ENCODE measurements at places on chromosomes 4 and X.

DNA sequence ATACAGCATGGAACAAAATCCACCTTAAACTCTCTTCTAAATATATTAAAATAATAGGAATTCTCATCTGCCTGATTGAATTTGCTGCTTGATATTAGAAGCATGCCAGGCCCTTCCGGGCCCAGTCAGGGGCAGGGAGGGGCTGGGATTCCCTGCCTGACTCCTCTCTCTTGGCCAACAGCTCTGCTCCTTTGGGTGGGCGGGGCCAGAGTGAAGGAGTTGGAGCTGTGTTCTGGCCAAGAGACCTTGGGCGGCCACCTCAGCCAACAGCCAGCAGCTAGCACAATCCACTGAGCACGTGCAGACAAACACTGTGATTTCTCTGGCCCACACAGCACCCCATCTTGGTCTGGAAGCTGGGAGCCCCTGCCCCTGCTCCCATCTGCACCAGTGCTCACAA, 140.3 kb downstream of the PJA1 start:
- DNase-seq = peak; percentile 56

GRCh38 chrX:135315864-135316263, 6.6 kb downstream of the ETDC start:
- no peak for DNase-seq

DNA sequence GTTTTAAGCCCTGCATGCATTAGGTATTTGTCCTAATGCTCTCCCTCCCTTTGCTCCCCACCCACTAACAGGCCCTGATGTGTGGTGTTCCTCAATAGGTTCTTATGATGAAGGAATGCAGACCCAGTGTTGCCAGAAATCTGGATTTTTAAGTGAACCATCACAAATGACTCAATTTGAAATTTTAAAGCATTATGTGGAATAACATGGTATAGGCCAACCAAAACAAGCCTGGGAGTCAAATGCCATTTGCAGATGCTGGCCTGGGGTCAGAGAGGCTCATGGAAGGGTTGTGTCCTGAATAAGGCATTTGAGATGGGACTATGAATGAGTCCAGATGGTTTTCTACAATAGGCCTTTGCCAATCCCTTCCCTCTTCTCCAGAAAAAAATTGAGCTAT, 179.6 kb downstream of the SHROOM3 start:
- no peak for DNase-seq

DNA sequence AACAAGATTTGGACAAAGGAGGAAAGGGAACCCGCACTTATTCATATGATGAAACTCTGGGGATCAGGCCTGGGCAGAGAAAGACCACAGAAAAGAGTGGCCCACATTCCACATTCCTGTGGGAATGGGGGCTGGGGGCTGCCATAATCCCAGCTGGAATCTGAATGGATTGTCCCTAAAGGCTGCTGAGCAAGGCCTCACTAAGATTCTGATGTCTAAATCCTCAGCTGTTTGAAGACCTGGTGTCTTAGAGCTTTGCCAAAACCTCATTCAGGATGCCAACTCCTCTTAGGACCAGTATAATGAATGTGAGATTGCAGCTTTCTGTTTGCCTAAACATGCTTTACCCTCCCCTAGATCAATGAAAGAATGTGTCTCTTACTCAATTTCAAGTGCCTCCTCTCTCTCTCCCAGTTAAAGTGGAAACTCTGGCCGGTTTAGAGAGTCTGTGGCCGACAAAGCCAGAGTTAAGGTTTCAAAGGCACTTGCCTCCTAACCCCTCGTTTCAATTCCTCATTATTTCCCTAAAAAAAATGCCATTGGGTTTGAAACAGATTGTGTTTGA, 33.3 kb upstream of the GPC4 start:
- no peak for DNase-seq

DNA sequence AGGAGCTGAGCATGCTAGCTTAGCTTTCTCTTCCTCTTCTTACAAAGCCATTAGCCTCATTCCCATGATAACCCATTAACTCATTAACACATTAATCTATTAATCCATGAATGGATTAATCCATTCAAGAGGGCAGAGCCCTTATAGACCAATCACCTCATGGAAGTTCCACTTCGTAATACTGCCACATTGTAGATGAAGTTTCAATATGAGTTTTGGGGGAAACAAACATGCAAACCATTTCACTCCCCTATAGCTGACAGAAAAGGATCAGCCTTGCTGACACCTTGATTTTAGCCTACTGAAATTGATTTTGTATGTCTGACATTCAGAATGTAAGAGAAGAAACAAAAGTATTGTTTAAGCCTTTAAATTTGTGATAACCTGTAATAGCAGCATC, 251.8 kb upstream of the GALNTL6 start:
- no peak for DNase-seq

DNA sequence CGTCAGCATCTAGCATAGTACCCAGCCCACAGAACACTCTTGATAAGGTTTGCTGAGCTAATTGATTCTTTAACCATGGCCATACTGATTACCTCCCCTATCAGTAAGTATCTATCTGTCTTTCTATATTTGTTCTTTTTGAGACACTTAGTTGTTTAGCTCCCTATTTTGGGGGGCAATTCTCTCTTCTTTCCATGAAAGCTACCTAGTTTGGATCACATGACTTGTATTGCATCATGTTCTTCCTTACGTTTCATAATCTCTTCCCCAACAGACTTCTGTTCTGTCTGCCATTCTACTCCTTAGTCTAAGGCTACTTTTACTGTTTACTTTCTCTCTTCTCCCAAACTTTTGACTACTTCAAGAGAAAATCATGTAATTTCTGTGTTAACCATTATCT, 39.0 kb downstream of the TBC1D19 start:
- no peak for DNase-seq

Data from breast epithelium (tissue), 4 donors.